ENCODE measurements at places on chromosomes 7 and 10.

DNA sequence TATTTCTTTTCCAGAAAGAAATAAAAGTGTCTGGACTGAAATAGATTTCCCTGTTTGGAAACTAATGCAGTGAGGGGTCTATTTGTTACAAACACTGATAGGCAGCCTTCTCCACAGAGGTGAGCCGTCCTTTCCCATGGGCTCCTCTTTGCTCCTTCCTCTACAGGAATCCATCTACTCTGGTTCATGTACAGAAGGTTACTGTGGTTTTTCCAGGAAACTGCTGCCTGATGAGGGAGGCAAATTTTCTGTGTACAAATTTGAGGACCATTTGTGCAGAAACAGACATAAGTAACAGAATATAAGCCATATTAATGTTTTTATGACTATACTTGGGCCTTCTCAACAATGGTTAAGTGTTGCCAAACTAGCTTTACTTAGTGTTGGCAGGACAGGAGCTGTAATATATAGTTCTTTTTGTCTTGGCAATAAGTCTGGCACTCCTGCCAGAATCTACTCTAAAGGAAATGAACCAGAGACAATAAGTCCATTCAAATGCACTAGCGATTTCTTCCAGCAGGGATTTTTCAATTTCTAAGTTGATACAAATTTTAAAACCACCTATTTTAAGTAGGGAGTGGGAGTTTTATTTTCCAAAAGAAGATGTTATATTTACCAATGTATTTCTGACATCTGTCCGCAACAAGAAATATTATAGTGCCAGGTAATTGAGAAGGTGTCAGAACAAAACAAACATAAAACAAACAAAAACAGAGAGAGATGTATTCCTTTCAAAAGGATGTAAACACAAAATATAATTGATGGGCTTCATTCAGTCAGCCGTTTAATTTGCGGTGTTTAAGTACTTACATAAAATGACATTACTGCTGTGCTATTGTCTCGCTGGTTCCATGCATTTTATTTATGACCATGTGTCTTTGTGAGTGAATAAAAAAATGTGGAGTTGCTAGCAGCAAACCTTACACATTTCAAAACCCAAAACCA is 91.0 kb upstream of the NFE2L3 start:
- DNase-seq: peak; percentile 12

GRCh38 chr10:69761320-69761719 is 40.4 kb upstream of the COL13A1 start:
- no peak for DNase-seq

DNA sequence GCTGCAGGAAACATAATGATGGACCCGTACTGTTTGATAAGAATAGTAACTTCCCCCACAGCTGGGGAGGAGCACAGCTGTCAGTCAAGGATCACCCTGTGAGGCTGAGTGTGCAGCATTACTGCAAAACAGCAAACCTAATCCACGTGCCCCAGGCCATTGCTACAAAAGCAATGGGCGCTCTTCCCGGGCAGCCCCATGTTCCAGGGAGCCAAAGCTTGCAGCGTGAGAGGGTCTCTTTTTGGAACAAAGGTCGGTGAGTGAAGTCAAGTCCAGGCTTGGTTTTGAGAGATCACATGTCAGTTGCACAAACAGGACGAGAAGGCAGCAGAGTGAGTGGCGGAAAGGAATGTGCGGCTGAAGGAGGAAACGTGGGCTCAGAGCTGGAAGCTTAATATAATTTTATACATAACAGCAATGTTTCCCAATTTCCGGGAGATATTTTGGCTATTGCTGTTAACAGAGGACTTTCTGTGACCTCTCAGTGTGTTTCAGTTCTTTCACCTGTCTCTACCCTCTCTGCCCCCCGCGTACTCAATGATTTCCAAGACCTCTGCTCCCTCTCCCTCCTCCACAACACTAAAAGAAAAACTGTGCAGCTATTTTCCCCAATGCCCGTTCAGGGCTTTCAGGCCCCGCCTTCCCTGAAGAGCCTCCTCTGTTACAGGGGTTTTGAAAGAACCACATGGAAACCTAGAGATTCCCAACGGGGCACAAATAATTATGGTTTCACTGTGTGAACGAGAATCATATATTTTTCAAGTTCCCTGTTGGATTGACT is 128.9 kb downstream of the MTPAP start:
- peak; percentile 75 for DNase-seq

- DNase-seq: peak; percentile 24
Observed at GRCh38 chr10:102040305-102041050, 15.5 kb downstream of the ARMH3 start.

GRCh38 chr7:33494474-33494873 is 365.1 kb downstream of the BBS9 start:
- DNase-seq: no peak

DNA sequence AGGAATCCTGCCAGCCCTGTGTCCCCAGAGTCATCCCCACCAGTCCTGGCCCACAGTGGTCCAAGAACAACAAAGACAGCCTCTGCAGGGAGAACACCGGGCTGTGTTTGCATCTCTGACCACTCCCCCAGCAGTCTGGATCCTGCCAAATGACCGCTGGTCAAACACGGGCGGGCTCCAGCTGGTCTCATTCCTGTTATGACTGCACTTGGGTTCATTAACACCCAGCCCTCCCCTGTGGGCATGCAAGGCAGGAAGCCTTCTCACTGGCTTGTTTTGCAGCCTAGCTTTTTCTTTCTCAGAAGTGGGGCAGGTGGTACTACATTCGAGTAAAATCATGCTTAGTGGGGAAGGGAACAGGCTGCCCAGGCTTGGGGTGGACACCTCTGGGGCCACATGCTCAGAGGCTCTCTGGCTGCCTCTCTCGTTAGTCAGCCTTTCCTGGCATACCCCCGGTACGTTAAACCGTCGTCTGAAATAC is 190.0 kb downstream of the PLXNA4 start:
- peak; percentile 36 for DNase-seq
